ENCODE measurements at places on chromosomes 6 and 20. TPM values are rescaled to one million over a fixed set of nuclear protein-coding genes. Genes with fewer than 3 reads are reported as not detected.

- peak overlapping the region; percentile 1 for H3K27ac ChIP-seq
- no peaks in the 10 kb centered on the region for H3K4me1 ChIP-seq
- H3K27me3 ChIP-seq, result no peaks in the 10 kb centered on the region
- no peak for DNase-seq
- no peak overlapping the region for H3K4me3 ChIP-seq
These were observed 109.0 kb downstream of the RIN2 start for GRCh38 chr20:19867074-19867473.

GRCh38 chr20:57013741-57014140 is 252.7 kb downstream of the BMP7 start:
- no peak overlapping the region for H3K27ac ChIP-seq
- H3K36me3 ChIP-seq, result no peaks in the 10 kb centered on the region
- H3K4me3 ChIP-seq, result no peak overlapping the region
- H3K4me1 ChIP-seq, result peaks cover 4% of the 10 kb centered on the region
- peaks cover 60% of the 10 kb centered on the region for H3K27me3 ChIP-seq

DNA sequence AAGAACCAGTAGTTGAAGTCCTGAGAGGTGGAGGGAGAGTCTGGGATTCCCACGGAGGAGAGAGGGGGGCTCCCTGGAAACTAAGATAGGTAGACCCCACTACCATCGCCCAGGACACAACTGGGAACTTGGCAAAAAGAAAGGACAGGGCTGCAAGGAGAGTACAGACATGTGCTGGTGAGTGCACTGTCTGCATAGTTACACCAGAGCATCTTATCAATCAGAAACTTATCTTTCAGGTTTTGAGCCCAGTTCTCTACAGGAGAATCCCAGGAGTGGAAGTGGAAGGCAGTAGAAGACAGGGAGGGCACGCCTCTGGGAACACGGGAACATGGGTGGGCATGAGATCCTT is 12.2 kb downstream of the NFKBIL1 start:
- no peak for DNase-seq
- peaks cover 49% of the 10 kb centered on the region for H3K36me3 ChIP-seq
- no peak overlapping the region for H3K4me3 ChIP-seq
- H3K4me1 ChIP-seq, result peaks cover 63% of the 10 kb centered on the region
- H3K27me3 ChIP-seq, result no peaks in the 10 kb centered on the region

GRCh38 chr20:40305303-40305702 is 383.7 kb downstream of the MAFB start:
- DNase-seq, result no peak
- H3K27ac ChIP-seq, result no peak overlapping the region
- H3K36me3 ChIP-seq, result no peaks in the 10 kb centered on the region
- no peaks in the 10 kb centered on the region for H3K4me1 ChIP-seq
- H3K4me3 ChIP-seq, result no peak overlapping the region

GRCh38 chr6:90144928-90145555 is 151.6 kb downstream of the BACH2 start:
- H3K4me3 ChIP-seq, result no peak overlapping the region
- no peaks in the 10 kb centered on the region for H3K27me3 ChIP-seq
- no peaks in the 10 kb centered on the region for H3K4me1 ChIP-seq
- no peak for DNase-seq

GRCh38 chr20:31863296-31864085 is 6.8 kb downstream of the DUSP15 start:
- H3K27me3 ChIP-seq, result peaks cover 14% of the 10 kb centered on the region
- no peaks in the 10 kb centered on the region for H3K36me3 ChIP-seq
- H3K27ac ChIP-seq, result no peak overlapping the region
- no peak overlapping the region for H3K4me3 ChIP-seq

GRCh38 chr20:53104884-53105283 is 132.7 kb downstream of the TSHZ2 start:
- H3K27ac ChIP-seq, result no peak overlapping the region
- DNase-seq, result no peak
- H3K4me3 ChIP-seq, result no peak overlapping the region
- no peaks in the 10 kb centered on the region for H3K27me3 ChIP-seq
- H3K4me1 ChIP-seq, result no peaks in the 10 kb centered on the region

GRCh38 chr20:48298851-48299484 is 513.7 kb upstream of the SULF2 start:
- no peak overlapping the region for H3K27ac ChIP-seq
- no peak overlapping the region for H3K4me3 ChIP-seq
- DNase-seq, result no peak
- H3K4me1 ChIP-seq, result peaks cover 40% of the 10 kb centered on the region
- H3K36me3 ChIP-seq, result no peaks in the 10 kb centered on the region

DNA sequence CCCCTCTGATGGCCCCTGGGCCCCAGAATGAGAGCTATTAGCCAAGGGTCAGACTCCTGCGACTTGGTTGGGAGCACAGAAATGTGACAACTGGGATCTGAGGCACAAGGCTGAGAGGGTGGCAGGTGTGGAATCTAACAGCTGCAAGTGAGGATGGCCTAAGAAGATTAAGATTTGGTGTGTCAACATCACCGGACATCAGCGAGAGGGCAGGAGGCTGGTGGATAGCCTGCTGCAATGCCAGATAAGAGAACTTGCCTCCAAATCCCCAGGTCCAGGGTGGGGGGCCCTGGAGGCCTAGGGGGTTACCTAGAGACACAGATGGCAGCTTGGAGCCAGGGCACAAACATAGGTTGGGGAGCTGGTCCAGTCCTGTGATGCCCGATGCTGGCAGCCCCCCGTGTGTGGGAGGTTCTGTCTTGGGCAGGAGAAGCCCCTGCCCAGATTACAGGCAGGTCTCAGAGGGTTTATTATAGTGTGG is 155.8 kb downstream of the GRM4 start:
- peaks cover 37% of the 10 kb centered on the region for H3K4me1 ChIP-seq
- DNase-seq, result no peak
- no peaks in the 10 kb centered on the region for H3K36me3 ChIP-seq
- H3K27me3 ChIP-seq, result no peaks in the 10 kb centered on the region
- H3K27ac ChIP-seq, result peak overlapping the region; percentile 25

- no peaks in the 10 kb centered on the region for H3K4me1 ChIP-seq
- DNase-seq, result no peak
- no peaks in the 10 kb centered on the region for H3K27me3 ChIP-seq
- H3K27ac ChIP-seq, result no peak within 1 kb of the TSS
- H3K36me3 ChIP-seq, result no peaks in the 10 kb centered on the region
These were observed at the start of gene SEMG1 for GRCh38 chr20:45206725-45207124. Gene SEMG1, plus strand, starts transcription at chr20:45207033. Its CDS starts 21 bp downstream, at chr20:45207054.

- DNase-seq, result peak; percentile 24
- H3K27me3 ChIP-seq, result no peaks in the 10 kb centered on the region
- H3K27ac ChIP-seq, result peak overlapping the region; percentile 62
- peaks cover 48% of the 10 kb centered on the region for H3K36me3 ChIP-seq
These were observed 30.8 kb upstream of the APMAP start for GRCh38 chr20:25023356-25023755.

DNA sequence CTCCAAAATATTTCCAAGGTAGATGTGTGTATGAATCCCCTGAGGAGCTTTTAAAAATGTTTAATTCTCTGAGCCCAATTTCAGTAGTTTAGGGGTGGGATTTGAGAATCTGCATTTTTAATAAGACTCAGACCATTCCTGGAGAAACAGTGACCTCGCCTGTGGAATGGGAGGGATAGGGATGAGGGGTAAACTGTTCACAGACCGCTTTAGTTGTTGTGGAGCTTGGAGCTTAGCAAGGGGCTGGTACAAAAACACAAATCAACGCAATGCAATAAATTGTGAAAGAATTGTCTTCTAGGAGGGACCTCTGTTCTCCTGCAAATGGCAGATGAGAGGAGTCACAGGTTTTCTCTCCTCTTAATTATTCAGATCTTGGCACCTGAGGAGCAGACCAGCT is 239.3 kb upstream of the SULF2 start:
- no peaks in the 10 kb centered on the region for H3K4me1 ChIP-seq
- no peak overlapping the region for H3K4me3 ChIP-seq
- peaks cover 4% of the 10 kb centered on the region for H3K27me3 ChIP-seq
- no peak for DNase-seq
- no peaks in the 10 kb centered on the region for H3K36me3 ChIP-seq

DNA sequence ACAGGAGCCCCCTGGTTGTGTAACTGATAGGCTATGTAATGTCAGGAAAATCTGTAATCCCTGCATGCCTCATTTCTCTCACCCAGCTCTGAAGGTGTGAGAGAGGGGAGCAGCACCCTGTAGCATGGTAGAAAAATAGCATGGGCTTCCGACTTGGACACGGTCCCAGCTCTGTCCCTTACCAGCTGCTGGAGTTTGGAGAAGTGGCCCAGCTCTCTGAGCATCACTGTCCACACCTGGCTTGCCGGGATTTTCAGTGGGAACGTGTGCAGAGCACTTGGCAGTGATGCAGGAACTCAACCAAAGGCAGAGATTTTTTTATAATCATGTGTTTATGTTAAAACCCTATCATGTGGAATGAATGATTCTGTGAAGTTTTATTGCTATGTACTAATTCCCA is 34.6 kb downstream of the STK35 start:
- H3K4me3 ChIP-seq, result no peak overlapping the region
- no peak overlapping the region for H3K27ac ChIP-seq
- peaks cover 94% of the 10 kb centered on the region for H3K4me1 ChIP-seq

- no peaks in the 10 kb centered on the region for H3K36me3 ChIP-seq
- no peaks in the 10 kb centered on the region for H3K27me3 ChIP-seq
- H3K4me3 ChIP-seq, result no peak overlapping the region
- DNase-seq, result peak; percentile 83
- H3K4me1 ChIP-seq, result no peaks in the 10 kb centered on the region
- no peak overlapping the region for H3K27ac ChIP-seq
These were observed 85.3 kb upstream of the AKAP12 start for GRCh38 chr6:151154418-151154817.

DNA sequence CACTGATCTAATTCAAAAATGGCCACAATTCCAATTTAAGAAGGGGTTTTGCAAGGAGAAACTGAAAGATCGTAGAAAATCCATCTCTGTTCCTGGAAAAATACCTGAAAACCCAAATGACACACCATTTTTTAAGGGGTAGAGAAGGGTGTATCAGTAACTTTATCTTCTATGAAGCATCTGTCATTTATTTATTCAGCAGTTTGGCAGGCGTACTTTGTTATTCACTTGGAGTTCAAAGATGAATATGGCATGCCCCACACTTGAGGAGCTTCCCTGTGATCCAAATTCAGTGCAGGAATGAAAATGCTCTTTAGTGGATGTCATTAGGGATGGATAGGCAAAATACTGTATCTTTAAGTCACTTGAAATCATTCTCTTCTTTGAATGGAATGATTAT is 7.2 kb downstream of the HINT3 start:
- no peak overlapping the region for H3K27ac ChIP-seq
- H3K27me3 ChIP-seq, result no peaks in the 10 kb centered on the region
- no peak for DNase-seq
- peaks cover 14% of the 10 kb centered on the region for H3K36me3 ChIP-seq

DNA sequence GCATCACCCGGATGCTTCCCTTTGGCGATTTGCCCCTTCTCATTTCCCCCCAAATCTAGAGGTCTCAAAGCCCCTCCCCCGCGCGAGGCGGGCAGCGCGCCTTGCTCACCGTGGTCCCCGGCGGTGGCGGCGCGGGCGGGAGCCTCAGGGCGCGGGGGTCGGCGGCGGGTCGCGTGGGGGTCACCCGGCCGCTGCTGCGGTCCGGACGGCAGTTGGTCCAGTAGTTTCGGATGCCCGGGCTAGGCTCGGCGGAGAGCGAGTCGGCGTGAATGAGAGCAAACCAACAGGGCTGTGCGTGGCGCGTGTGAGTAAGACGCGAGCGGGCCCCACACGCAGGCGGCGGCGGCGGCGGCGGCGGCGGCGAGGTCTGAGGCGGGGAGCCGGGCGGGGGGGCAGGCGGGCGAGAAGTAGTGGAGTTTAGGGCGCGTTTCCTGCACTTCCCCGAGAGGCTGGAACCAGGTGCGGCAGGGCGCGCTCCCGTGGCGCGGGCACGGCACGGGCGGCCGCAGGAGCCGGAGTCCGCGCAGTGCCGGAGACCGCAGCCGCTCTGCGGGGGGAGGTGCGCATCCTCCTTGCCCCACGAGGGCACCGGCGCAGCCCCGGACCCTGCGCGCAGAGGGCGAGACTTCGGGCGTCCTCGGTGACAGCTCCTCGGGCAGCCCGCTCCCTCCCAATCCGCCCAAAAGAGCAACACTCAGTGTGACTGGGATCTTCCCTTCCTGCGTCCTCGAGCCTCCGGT is 567 bp downstream of the HS3ST5 start:
- peak overlapping the region; percentile 77 for H3K4me3 ChIP-seq
- no peak for DNase-seq
- no peaks in the 10 kb centered on the region for H3K36me3 ChIP-seq
- H3K4me1 ChIP-seq, result peaks cover 19% of the 10 kb centered on the region
- H3K27me3 ChIP-seq, result peaks cover 55% of the 10 kb centered on the region

DNA sequence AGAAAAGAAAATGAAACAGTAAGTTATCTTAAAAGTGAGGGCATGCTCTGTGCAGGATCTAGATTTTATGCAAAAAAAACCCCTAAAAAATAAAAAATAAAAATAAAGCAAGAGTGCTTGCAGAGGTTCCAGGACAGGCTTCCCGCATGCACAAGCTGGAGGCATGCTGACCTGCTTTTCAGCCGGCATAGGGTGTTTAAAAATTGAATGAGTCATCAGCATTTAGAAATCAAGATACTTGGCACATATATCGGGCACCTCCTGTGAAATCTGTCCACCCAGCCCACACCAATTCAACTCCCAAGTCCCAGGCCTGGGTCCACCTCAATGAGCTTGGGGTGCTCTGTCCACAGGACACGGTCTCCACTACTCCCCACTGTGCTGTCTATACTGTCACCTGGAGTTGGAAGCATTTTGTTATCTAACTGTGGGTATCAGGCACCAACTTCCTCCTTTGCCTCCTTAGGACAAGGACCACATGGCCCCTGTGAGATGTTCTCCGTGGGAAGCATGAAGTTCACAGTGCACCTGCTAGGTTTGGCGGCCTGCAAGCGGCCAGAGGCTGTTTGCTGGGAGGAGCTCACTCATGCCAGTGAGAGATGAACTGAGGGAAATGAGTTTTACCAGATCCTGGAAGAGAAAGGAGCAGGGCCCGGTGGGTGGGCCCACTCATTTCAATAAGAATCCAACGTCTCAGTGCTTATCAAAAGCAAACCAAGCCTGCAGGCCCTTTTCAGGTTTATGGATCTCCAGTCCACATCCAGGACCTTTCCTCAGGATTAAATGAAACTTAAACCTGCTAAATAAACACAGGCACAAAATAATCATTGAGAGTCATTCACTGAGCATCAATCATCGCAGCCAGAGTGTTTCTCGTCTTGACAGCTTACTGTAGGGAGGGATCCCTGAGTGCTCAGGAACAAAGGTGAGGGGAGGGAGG is 121.1 kb downstream of the FOXA2 start:
- peak overlapping the region; percentile 28 for H3K27ac ChIP-seq
- H3K4me3 ChIP-seq, result no peak overlapping the region
- H3K27me3 ChIP-seq, result no peaks in the 10 kb centered on the region
- DNase-seq, result peak; percentile 65

The GPR6 gene
- total RNA-seq, result not detected

The OXT gene
- total RNA-seq, result not detected

The LY6G6F gene
- not detected for total RNA-seq

The ABHD16B gene
- not detected for total RNA-seq

The OR12D3 gene
- not detected for total RNA-seq

The MCHR2 gene
- not detected for total RNA-seq

The TFAP2A gene
- not detected for total RNA-seq

The TPMT gene
- total RNA-seq, result 9.3 TPM

The SLC17A3 gene
- total RNA-seq, result not detected
